Progenitor cell of endocrine pancreas (in vitro differentiated cells): ENCODE measurements at places on chromosomes 7 and 10.

- no peak for DNase-seq
These were observed 523.9 kb upstream of the MGMT start for GRCh38 chr10:128943111-128943510.

GRCh38 chr10:76435157-76435556 lies 1003.7 kb downstream of the LRMDA start:
- DNase-seq: no peak

GRCh38 chr7:137885678-137886077 lies 38.9 kb upstream of the DGKI start:
- DNase-seq: no peak

GRCh38 chr10:49104323-49104722 lies 11.0 kb downstream of the VSTM4 start:
- DNase-seq: no peak

- no peak for DNase-seq
These were observed 406 bp downstream of the SYNPO2L start for GRCh38 chr10:73655257-73655989.

DNA sequence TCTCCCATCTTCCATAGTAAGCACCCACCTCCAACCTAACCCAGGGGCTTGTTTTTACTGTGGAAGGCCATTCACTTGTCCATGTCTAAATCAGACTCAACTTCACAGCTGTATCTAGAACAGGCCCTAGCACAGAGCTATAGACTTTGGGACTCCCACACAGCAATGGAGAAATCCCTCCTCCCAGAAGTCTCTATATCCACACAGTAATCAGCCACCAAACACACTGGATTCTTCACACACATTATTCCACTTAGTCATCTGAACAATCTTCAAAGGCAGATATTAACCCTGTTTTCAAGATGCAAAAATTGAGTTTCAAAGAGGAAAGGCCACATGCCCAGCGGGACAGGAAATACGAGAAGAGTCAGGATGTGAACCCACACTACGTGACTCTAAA lies 81.8 kb downstream of the MALSU1 start:
- no peak for DNase-seq

GRCh38 chr10:110457851-110458250 lies 39.9 kb upstream of the DUSP5 start:
- DNase-seq: no peak

DNA sequence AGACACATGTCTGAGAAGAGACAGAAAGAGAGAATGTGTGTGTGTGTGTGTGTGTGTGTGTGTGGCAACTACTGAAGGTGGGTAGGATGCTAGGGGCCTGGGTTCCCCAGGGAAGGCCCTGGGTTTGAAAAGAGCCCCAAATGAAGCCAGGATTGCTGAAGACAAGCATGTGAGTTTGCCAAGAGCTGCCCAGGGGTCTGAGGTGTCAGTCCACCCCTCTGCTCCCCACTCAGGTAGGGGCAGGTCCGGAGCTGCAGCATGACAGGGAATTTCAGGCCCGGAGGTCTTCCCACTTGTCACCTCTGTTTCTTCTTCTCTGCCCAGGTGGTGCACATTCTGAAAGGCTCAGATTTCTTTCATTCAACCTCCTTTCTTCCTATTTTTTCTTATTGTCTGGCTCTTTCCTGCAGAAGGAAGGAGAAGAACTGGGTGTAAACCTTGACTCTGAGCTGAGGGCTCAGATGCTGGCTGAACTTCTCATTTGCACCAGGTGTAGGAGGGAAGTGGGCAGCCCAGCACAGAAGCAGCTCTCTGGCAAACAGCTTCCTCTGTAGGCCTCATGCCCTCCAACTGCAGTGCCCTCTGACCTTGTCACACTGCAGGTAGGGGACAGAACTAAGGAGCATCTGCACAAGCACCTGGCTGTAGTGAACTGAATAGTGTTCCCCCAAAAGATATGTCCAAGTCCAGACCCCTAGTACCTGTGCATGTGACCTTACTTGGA lies 79.6 kb upstream of the LRRC4 start:
- DNase-seq: no peak

DNA sequence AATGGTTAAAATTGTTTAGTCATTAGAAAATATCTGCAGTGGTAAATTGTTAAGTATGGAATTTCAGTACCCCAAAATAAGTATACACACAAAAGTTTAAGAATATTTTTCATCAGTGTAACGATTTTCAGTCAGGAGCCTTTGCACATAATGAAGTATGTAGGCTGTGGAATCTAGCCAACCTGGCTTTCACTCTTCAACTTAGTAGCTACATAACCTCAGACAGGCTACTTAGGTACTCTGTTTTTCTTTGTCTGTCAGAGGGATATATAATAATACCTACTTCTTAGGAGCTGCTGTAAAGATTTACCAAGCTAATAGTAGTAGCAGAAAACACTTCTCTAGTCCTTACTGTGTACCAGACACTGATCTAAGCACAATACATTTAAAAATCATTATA lies 137.5 kb downstream of the ZEB1 start:
- no peak for DNase-seq

DNA sequence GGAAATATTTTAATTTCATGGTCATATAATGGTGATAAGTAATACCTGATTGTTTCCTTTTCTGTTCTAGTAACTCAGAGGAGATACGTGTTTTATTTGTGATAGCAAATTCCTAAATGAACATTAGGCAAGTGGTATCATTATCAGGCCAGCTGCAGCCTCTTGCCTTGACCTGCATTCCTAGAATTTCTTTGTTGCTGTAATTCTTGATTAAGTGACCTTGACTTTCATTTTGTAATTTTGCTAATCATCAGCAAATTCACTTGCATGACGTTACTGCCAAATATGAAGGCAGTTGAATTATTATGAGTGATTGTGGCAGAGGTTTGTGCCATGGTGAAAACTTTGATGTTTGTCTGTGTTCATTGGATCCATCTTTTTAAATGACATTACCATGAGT lies 5.6 kb upstream of the AS3MT start:
- DNase-seq: no peak
